ENCODE measurements at places on chromosomes 7 and 10.

DNA sequence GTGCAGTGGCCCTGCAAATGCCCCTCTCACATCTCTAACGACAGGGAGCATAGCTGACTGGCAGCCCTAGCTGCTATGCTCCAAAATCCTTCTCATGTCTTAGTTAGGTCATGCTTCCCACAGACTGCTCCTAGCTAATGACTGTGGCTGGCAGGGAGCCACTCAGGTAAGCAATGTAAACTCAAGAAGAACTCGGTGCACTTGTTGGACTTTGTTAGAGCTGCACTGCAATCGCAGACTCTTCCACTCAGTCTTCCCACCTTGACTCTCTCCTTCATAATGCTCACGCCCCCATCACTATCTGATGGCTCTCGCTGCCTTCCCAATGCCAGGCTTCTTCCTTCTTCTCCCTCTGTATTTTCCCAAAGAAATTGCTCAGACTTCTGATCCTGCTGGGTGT, 24.0 kb downstream of the OR9A2 start:
- DNase-seq = no peak

DNA sequence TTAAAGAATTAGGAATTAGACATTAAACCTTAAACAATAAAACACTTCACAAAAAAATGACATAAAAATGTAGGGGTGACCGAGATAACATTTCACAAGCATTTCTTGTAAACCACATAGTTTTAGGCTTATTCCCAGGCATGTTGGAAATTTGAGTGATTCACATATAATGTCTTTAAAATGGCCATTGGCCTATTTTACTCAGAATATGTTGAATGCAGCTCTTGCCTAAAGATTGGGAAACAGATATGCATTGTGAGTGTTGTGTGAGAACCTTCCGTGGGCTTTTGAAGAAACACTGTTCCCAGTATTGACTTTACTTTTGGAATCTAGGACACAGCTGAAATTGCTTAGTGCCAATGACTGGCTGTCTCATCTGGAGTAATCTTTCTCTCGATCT, 79.6 kb downstream of the ARL5B start:
- DNase-seq = no peak

DNA sequence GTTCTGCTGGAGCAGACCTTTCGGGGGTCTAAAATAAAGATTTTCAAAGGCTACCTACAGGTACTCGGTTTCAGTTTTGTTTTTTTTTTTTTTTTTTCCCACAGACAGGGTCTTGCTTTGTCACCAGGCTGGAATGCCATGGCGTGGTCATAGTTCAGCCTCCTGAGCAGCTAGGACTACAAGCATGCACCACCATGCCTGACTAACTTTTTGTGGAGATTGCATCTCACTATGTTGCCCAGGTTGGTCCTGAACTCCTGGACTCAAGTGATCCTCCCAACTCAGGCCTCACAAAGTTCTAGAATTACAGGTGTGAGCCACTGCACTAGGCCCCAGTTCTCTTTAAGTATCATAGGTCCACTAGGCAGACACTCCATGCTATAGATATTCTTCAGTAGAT, 34.5 kb downstream of the BAMBI start:
- no peak for DNase-seq

- DNase-seq = no peak
Observed at GRCh38 chr10:121823993-121824463, 103.8 kb downstream of the ATE1 start.

DNA sequence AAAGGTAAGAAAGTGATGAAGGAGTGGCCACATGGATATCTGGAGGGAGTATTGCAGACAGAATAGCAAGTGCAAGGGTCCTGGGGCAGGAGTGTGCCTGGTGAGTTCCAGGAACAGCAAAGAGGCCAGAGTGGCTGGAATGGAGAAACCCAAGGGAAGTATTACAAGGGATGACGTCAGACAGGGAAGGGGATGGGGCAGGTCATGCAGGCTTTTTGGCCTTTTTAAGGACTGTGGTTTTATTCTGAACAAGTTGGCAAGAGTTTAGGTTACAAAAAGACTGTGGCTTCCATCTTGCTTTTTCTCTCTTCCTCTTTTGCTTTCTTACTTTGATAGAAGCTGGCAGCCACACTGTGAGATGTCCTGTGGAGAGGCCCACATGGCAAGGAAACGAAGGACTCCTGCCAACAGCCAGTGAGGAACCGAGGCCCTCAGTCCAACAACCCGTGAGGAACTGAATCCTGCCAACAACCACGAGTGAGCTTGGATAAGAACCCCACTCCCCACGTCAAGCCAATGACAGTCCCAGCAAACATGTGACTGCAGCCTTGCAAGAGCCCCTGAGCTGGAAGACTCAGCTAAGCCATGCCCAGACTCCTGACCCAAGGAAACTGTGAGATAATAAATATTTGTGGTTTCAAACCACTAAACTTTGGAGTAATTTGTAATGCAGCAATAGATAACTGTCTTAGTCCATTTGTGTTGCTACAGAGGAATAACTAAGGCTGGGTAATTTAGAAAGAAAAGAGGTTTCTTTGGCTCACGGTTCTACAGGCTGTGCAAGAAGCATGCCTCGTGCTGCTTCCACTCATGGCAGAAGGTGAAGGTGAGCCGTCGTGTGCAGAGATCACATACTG, 19.8 kb upstream of the KDM7A start:
- DNase-seq = no peak

- DNase-seq = no peak
Observed at GRCh38 chr7:148210804-148211325, 379.7 kb upstream of the C7orf33 start.

DNA sequence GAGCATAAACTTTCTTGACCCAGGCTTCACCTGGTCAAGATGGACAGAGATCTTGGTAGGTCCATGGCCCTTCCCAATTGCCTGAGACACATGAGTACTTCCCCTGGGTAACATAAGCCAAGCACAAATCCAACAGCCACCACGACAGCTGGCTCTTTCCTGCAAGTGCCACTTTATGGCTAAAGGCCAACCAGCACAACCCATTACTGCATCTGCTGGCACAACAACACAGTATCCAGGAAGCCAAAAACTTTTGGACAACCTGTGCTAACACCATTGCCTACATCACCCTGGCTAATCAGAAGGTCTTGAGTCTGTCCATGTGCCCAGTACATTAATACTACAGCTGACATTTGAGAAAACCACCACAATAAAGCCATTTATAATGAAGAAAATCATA, 548.0 kb upstream of the SEMA3D start:
- no peak for DNase-seq

- DNase-seq = no peak
Observed at GRCh38 chr7:95316588-95316987, 7.7 kb downstream of the PON1 start.

DNA sequence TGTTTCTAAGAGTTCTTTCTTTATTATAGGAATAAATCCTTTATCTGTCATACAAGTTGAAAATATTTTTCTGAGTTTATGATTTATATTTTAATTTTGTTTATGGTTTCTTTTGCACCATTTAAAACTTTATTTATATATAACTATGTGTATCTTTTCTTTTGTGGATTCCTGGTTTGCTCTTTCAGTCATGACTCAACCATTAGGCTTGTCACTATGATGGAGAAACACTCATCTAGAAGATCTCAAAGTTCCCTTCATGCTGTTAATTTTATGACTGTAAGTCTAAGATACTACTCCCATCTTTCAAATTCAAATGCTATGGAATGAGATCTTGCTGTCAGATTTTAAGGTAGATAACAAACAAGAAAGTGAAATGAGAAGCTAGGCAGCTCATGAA, 199.5 kb downstream of the INHBA start:
- no peak for DNase-seq

GRCh38 chr10:75043256-75044131, 68.0 kb upstream of the SAMD8 start:
- DNase-seq = peak; percentile 15

DNA sequence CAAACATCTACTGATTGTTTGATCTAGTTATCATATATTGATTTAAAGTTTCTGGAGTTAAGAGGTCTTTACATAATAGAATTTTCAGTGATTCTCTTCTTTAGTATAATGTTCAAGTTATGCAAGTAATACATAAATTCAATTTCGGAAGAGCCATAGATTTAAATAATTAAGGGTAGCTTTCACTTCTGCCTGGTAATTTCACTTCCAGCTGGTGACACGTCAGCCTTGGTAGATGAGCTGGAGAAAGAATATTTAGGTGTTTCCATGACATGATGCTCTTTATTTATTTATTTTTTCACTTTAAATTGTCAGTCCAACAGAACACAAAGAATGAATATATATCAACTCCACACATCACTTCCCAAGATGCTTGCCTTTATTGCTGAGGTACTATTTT, 5.2 kb upstream of the OTUD1 start:
- DNase-seq = no peak

GRCh38 chr10:13993673-13994089, 337.0 kb downstream of the FRMD4A start:
- DNase-seq = no peak

GRCh38 chr10:58180666-58181065, 87.0 kb downstream of the IPMK start:
- no peak for DNase-seq

DNA sequence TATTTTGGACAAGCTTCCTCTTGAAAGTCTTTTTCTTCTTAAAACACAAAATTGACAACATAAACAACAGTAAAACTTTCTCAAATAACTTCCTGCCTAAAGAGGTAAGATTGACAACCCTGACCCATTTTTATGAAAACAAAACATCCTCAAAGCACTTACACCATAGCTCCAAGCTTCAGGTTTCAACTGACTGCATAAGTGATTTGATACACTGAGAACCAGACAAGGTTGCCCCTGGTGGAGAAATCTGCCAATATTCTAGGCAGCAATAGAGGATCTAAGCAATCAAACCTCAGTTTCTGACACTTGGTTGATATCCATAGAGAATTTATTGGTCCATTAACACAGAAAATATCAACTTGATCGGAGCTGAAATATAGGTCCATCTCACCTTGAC, 147.8 kb downstream of the ELAPOR2 start:
- no peak for DNase-seq

GRCh38 chr10:132276706-132277105, 31.0 kb downstream of the STK32C start:
- DNase-seq = no peak

DNA sequence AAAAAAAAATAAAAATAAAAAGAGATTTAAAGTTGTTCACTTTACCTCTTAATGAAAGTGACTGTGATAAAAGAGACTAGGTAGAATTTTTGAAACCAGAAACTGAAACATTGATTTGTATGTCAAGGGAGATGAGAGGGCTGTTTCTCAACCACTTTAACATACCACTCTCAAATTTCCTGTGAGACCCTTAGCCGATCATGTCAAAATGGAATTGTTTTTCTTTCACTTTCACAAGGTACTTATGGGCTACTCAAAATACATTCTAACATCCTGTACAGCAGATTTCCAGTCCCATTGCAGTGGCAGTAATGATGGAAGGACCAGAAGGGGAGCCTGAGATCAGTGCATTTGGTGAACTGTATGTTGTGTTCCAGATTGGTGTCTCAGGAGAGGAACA, 261.2 kb downstream of the PPP1R3A start:
- DNase-seq = no peak

DNA sequence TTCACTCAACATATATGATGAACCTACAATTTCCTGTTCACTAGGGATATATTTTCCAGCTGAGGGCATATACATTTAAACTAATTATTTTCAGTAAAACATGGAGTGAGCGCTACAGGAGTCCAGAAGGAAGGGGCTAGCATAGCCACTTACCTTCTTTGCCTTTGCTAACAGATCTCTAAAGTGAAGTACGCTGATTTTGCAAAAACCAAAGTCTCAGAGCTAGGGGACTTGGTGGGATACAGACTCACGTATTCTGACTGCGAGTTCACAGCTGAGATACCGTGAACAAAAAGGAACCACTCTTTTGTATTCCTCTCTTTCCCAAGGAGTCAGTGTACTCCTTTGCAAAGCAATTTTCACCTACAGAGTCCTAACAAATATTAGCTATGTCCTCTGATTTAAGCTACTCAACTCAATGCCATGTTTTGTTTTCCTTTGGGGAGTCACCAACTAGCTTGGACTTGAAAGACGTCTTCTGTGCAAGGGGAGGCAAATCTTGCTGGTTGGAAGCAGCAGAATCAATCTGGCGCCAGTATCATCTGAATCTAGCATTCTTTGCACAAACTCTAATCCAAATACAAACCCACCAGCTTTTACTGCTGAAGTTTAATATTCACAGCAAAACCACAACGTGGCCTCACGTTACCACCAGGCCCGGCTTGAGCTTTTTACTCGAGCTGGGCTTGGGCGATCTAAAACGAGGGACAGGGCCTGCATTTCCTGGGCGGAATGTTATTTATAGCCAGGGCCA, 657 bp downstream of the CDNF start:
- no peak for DNase-seq

GRCh38 chr10:124287791-124288190, 130.9 kb downstream of the OAT start:
- DNase-seq = no peak

GRCh38 chr7:138400400-138400886, 59.6 kb upstream of the TRIM24 start:
- DNase-seq = no peak

DNA sequence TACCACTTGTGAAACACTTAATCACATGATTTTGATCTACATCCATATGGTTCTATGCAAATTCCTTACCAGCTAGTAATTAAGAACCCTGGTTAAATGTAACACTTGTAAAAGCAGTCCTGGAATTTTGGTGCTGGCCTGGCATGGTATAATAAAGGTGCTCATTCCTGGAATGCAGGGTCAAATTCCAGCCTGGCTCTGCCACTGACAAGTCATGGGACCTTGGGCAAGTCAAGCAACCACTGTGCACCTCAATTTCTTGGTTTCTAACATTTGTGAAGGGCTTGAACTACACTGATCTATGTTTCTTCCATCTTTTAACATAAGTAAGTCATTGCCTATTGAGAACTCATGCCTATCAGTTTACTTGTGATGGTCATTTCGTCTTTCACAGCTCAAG, 91.9 kb upstream of the PIK3CG start:
- DNase-seq = no peak

DNA sequence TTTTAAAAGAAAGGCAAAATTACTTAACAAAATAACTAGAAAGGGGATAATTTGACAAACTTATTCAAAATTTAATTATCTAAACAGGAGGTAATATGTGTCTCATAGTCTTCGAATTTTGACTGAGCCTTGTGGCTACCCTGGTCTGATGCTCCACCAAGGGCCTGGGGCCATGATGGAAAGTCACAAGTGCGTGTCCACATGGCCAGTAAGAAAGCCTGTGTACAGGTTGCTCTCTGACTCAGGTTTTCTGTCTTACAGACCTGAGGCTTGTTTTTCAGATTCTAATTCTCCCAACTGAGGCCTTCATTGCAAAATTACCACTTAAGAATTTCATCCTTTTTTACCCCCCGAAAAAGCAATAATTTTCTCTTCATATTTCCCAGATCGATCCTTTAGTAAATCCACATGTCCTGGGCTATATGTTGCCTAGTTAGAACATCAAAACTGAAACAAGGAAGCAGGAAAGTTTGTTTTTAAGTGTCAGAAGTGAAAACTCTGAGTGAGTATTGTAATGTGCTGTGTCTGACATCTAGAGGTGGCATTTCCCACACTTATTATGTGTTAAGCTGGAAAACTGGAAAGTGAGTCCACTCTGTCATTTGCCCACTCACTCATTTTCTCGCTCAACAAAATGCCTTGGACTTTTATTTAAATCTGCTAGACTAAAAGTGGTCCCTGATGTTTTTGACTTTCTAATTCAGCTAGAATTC, 10.0 kb downstream of the CYP3A43 start:
- DNase-seq = no peak
